ENCODE measurements at places on chromosomes 5 and 9. TPM values are rescaled to one million over a fixed set of nuclear protein-coding genes. Genes with fewer than 3 reads are reported as not detected.

ZNF462 gene
- 24.5 TPM for total RNA-seq

PCDHB14 gene
- 7.8 TPM for total RNA-seq

PCDHGA11 gene
- total RNA-seq, result 5.8 TPM

WHRN gene
- total RNA-seq, result 12.6 TPM
